ENCODE measurements at places on chromosomes 1 and 21.

GRCh38 chr1:56094168-56094567 lies 485.2 kb downstream of the PLPP3 start:
- no peak for DNase-seq

- DNase-seq = peak; percentile 92
Measured at GRCh38 chr21:39633770-39634181, 21.0 kb downstream of the B3GALT5 start.

GRCh38 chr1:205504311-205505075 lies at the start of gene CDK18:
Gene CDK18 (plus strand): TSS chr1:205504669. CDS start chr1:205523168, 18,499 bp downstream.
- peak; percentile 69 for DNase-seq

- no peak for DNase-seq
Measured at GRCh38 chr1:38818175-38818976, 41.2 kb downstream of the RRAGC start.

DNA sequence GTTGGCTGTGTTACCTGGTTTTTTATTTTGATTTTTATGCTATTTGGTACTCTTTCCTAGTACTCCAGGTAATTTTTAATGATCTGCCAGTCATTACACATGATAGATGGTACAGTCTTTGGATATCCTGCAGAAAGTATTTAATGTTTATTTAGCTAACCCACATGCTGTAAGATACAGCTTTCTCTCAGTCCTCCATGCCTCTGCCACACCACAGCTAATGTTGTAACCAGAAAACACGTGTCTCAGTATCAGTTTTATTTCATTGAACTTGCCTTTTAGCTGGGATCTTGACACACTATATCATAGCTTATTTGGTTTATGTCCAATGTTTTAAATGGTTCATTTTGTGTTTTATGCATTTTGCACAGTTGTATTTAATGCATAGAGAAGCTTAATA lies 1648.4 kb downstream of the KCNT2 start:
- peak; percentile 9 for DNase-seq

Data from H4 (cell line).